ENCODE measurements at places on chromosomes 4 and X.

GRCh38 chrX:17266136-17266535 lies 108.9 kb upstream of the NHS start:
- DNase-seq: no peak

DNA sequence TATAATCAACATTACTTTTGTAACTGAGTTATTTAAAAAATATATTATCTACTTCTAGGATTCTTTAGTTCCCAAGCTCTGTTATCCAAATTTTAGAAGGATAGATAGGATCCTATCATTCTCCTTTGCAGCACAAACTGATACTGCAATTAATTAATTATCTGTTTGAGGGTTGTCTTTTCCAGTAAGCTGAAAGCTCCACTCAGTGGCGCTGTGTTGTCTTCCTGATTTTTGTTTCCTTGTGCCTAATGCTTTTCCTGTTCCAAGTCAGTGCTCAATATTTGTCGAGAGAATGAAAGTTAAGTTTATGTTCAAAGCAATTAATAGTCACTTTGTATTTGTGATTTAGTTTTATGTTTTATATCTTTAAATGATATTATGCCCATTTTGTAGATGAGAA lies 107.4 kb upstream of the ANK2 start:
- peak; percentile 41 for DNase-seq

GRCh38 chrX:97639526-97639925 lies 755.8 kb downstream of the RPA4 start:
- DNase-seq: peak; percentile 88

GRCh38 chrX:725971-726370 lies 95.4 kb downstream of the SHOX start:
- no peak for DNase-seq

DNA sequence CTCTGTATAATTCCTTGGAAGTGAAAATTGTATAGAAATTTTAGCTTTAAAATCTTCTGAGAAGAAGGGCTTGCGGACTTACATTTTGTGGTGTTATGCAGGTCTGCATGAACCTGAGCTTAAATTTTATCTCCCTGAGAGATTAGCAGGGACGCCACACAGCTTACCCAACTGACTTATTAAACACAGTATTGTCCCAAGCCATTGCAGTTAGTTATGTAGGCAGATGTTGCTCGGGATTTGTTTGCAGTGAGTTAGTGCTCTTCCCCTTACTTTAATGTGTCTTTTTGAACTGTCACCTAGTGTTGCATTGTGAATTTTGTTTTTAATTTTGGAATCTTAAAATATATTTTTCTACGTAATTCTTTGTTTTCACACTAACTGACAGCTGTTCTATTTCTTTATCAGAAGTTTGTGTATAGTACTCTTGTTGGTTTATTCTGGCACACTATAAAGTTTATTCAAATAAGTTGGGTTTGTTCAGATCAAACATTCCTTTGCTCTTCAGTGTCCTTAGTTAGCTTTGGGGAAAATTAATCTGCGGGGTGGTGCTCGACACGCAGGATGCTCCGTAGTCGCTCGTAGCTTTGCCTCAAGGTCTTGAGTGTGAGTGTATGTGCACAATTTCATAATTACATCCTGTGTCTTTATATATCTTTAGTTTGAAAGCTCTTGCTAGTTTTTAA lies 145.4 kb downstream of the STIM2 start:
- peak; percentile 69 for DNase-seq

DNA sequence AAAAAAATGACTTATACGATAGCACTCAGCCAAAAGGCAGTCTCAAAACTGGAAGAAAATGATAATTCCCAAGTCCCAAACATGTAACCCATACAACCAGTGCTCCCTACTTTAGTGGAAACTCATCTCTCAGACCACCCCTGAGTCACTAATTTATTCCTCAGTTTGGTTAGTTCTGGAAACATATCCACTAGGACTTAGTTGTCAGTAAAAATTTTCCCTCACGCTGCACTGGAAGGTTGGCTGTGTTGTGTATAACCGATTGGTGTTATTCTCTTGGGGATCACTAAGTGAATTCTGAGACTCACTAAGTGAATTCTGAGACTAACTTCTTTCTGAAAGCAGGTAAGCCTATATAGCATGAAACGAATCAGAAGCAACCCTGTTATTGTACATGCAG lies 48.5 kb upstream of the GAB1 start:
- DNase-seq: no peak

GRCh38 chrX:39626749-39627148 lies 471.0 kb downstream of the BCOR start:
- DNase-seq: no peak

- DNase-seq: peak; percentile 47
These were observed 1.5 kb downstream of the GRSF1 start for GRCh38 chr4:70838204-70838603.

DNA sequence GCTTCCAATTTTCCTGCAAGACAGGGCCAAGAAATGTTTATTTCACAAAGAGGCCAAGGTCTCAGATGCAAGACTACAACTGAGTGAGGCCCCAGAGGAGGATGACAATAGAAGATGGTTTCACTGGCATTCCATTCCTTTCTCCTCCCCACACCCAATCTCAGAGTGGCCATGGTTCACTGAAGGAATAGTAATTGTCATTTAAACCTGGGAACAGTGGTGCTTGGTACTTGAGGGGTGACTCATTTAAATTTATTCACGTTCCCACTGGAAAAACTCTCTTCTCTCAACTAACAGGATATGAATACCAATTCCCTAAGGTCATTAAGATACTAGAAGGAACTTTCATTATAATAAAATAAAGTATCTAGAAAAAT lies 35.3 kb upstream of the CXCL8 start:
- DNase-seq: no peak

DNA sequence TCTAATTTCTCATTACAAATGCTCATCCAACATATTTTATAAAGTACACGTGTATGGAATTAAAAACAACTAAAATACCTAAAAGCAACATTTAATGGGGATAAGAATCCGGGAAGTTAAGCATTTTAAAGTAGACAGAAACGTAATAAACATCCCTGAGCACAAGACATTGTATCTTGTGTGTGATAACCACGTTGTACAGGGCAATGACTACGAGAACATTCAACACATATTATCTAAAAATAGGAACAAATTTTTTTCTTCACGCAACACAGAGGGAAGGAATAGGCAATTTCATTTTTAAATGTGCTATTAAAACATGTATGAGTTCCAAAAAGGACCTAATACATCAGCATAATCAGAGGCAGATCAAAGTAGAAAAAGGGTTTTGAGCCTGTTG lies 49.5 kb downstream of the AMMECR1 start:
- DNase-seq: no peak

DNA sequence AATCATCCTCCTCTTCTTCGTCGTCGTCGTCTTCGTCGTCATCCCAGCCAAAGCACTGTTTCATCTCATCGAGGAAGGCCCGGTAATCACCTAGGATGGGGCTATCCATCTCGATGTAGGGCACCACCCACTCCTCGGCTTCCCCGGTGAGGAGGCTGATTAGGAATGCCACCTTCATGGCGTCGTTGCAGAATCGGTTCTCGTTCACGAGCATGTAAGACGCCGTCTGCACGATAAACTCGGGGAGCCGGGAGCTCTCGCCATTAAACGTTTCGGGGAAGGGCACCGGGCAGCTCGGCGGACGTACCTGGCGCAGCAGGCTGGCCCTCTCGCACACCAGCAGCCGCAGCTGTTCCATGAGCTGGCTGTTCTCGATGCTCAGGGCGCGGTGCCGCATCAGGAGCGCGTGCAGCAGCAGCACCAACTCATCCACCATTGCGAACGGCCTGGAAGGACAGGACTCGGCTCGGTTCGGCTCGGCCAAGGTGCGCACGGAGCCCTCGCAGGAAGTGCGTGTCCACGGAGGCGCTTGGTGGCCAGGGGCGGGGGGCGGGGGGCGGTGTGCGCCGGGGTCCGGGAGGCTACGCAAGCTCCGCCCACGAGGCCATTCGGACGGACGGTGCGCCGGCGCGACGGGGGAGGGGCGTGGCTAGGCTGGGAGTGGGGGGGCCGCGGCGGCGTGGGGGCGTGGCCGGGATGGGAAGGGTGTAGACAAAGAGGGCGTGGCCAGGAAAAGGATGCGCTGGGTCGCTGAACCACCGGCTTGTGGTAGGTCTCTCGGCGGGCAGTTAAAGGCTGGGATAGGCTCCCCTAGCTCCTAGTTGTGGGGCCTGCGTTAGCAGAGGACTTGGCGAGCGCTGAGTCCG lies at the start of gene LDOC1:
LDOC1 (minus strand) TSS at position 544 of the 866 bp plus-strand sequence; CDS start at position 436, 108 bp downstream.
- peak; percentile 93 for DNase-seq

DNA sequence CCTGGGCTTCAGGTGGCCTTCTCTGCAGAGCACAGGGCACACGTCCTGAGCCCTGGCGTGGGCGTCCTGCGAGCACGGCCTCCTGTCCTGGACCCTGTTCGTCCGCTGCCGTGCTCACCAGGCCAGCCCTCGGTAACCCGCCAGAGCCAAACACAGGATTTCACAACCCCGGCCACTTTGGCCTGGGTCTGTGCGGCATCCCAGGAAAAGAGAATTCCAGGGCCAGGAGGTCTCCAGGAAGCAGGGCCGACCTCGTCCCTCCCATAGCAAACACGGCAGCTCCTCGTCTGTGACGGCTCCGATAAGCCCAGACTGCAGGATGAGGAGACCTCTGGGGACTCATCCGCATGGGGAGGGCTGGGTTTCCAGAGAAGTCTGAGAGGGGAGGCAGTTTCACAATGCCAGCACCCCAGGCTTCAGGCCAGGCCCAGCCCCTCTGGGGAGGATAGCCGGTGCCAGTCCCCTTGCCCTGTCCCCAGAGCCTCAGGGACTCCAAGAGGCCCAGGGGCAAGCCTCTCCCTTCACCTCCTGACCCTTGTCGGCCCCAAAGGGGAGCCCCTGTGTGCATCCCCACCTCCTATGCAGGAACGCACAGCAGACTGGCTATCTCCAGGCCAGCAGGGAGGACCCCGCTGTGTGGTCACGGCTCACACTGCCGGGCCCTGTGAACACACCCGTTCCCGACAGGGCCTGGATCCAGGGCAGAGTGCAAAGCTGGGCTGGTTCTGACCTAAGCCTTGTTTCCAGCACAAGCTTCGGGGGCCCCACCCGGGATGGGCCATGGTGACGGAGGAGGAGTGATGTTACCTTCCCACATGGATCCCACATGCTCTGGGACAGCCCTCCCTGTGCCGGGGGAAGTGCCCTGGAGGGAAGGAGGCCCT lies 22.3 kb upstream of the HTRA3 start:
- DNase-seq: no peak

DNA sequence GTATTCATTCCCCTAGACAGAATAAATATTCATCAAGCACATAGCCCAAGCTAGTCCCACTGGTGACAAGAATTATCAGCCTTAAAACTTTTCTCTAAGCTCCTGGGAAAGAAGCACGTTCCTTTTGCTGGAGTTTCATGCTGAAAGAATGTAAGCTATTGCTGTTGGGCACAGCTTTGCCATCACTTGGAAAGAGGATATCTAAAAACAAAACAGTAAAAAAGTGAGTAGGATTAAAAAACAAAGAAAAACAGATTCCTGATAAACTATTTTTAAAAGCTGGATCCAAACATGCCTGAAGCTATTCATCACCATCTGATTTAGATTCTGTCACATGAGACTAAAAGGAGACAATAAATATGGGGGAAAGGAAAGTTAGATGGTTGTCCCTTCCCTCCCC lies 176.8 kb downstream of the SCFD2 start:
- DNase-seq: no peak

DNA sequence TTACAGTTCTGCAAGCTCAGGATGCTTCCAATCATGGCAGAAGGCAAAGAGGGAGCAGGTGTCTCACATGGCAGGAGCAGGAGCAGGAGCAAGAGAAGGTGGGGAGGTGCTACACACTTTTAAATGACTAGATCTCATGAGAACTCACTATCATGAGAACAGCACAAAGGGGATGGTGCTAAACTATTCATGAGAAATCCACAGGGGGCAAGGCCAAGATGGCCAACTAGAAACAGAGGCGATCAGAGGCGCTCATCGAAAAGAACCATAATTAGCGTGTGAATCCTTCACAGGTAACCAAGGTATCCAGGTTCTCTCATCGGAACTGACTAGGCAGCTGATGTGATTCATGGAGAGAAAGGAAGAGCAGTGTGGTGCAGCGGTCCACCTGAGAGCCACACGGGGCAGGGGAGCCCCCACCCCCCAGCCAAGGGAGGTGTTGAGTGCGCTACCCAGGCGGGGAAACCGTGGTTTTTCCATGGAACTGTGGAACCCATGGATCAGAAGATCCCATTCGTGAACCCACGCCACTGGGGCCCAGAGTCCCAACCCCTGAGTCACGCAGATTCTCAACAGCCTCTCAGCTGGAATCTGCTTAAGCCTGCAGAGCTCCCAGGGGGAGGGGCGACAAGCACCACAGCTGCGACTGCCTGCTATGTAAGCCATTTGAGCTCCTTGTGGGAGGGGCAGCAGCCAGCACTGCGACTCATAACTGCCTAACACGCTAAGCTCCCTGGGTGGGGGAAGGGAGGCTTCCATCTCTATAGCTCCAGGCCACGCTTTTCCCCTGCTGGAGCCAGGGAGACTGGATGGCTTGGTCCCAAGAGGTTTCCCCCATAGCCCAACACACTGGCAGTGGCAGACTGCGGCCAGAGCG lies 46.7 kb downstream of the FGF16 start:
- DNase-seq: peak; percentile 98

GRCh38 chr4:75741027-75741426 lies 16.6 kb downstream of the USO1 start:
- no peak for DNase-seq

DNA sequence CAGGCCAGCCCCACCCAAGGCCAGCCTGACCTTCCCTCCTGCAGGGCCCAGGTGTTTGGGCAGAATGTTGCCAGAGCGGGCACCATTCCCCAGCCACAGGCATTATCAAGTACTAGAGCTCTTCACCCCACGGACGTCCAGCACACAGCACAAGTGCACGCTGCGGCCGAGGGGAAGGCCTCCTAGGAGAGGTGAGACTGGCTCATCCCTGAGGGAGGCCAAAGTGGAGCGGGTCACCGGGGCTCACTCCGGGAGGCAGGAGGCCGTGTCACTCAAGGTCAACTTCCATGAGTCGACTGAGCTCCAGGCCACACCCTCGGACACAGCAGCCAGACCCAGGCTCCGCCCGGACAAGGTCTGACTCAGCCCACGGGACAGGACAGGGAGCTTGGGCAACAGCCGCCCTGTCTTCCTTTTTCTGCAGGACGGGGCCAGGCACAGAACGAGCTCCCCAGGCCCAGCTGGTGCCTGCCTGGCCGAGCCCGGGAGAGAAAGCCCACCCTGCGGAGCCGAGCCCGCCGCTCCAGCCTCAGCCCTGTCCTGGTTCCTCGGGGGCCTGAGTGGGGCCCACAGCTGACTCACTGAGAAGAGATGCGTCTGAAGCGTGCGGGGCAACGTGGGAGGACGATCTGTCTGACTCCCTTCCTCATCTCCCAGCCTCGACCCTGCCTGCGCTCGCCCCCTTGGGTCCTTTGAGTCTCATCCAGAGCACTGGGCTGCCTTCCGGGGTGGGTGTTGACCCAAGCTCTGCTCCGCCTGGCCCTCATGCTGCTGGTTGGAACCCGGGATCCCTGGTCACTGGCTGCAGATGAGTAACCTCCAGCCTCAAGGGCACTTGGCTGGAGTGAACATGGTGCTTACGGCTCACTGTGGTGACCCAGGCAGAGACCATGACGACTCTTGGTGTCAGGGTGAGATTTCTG lies 1.6 kb downstream of the SLC49A3 start:
- no peak for DNase-seq

DNA sequence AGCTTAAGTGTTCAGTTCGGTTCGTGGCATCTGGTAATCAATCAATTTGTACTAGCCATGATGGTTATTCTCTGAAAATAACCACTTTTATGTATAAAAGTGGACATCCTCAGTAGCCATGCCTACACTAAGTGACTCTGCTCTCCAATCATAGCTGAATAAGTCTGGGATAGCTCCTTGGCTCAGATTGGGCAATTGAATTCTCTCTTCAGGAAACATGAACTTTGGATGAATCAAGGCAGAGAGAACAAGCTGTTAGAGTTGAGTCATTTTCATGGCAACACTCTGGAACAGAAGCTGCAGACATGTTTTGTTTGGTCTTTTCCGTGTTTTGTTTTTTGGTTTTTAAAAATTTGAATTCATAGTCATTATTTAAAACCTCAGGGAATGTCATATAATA lies 66.8 kb upstream of the TMEM164 start:
- no peak for DNase-seq

Measured in NCI-H82 (cell line).